ENCODE measurements at places on chromosomes 3 and 15.
A peak's percentile ranks its signal among the peaks of the same experiment; 100 is the strongest.

DNA sequence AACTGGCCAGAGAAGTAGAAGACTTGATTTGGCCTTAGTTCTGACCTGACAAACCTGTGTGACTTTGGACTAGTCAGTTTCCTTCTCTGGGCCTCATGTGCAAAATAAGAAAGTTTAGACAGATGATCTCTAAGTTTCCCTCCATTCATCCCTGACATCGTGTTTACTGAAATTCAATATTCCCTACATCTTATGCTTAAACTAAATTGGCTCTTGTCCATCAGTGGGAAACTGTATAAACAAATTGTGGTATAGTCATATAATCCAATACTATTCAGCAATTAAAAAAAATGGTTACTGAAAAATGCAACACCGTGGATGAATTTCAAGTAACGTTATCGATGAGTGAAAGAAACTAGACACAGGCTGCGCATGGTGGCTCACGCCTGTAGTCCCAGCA, 64.4 kb upstream of the HRH1 start:
- no peak for DNase-seq

- DNase-seq = no peak
Measured at GRCh38 chr3:65748326-65748725, 290.4 kb downstream of the MAGI1 start.

- no peak for DNase-seq
Measured at GRCh38 chr3:36060950-36061349, 319.4 kb upstream of the STAC start.

DNA sequence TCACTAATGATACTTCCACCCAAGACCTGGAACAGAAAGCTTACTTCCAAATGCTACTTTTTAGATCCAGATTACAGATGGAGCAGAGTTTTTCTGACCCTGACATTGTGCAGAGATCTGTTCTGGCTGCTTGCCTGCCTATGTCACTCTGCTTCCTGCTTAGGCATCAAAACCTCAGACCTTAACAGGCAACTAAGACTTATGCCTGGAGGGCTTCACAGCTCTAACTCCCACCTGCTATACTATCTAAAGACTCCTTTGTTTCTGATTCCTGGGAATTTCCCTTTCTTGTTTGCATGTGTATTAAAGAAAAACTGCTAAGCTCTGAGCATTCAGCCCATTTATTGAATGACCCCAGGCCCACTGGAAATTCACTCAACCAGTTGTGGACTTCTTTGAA, 157.4 kb upstream of the NPHP3 start:
- no peak for DNase-seq

GRCh38 chr15:87215100-87215499, 1041.4 kb downstream of the NTRK3 start:
- DNase-seq = no peak

DNA sequence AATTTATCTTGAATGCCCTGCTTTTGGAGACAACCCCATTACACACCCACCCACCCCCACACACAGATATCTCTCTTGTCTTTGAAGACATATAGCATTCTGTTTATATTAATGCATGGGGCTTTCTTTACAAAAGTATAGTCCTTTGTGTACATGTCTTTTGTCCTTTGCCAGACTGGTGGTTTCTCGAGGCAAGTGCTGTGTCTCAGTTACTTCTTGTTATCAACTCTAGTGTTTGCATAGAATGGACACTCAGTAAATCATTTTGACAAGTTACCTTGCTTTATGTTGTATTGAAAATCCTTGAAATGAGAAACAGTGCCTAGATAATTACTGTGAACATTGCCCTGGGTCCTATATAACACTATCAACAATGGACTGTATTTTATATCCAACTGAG, 33.9 kb downstream of the KBTBD8 start:
- DNase-seq = no peak

DNA sequence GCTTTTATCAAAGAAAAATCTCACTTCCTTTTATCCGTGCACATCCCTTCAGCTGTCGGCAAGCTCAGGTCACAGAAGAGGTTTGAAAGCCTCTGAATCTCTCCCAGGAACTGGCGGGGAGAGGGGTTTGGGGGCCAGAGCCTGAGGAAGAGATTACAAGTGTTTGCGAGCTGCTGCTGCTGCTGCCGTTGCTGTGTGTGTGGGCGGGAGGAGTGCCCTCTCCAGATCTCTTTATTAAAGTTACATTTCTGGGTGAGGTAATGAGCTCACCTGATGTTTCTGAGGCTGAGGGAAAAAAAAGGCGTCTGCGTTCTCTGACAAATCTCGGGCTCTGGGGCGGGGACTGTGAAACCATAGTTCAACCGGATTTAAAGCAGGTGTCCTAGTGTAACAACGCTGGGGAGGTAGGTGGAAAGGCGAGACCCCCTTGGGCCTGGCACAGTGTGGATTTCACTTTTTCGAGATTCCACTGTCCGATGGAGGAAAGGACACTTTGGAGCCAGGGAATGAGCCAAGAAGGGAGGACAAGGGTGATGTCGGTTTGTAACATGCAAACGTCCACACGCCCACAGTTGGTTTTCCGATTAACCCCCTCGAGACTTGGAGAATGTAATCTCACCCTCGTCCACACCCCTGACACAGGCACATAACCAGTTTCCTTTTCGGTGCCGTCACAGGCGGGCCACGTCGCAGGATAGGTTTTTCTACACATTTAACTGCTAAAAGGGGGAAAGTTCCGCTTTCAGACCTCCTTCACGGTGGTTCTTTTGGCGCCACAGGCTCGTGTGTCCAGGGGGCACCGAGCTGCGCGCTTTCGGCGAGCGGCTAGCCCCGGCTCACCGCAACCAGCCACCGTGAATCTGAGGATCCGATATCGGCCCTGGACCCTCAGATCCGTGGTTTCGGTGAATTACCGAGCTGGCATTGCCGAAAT, 2.1 kb downstream of the ALCAM start:
- DNase-seq = no peak

DNA sequence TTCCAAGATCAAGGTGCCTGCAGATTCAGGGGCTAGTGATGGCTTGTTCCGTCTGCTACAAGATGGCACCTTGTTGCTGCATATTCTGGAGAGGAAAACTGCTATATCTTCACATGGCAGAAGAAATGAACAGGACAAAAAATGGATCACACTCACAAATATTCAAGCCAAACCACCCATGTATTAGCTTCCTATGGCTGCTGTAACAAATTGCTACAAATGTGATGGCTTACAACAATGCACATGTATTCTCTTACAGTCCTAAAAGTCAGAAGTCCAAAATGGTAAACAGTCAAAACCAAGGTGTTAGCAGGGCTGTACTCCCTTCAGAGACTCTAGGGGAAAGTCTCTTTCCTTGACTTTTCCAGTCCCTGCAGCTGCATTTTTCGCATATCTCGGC, 55.8 kb downstream of the TRIM42 start:
- no peak for DNase-seq

DNA sequence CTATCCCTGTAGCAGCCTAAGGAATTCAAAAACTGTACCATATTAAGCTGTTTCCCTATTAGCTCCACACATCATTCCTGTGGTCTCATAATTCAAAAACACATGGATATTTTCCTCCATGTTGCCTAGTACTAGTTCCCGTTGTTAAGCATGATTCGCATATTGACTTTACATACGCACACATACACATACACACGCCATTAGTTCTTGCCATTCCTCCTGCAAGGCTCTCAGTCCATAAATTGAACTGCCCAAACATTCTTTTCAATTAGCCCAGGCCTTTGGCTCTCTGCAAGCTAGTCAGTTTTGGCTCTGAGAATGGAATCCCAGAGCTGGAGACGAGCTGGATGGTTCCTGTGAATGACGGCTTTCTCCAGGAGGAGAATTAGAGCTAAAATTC, 57.2 kb upstream of the RAD18 start:
- no peak for DNase-seq

GRCh38 chr15:42453826-42454225, 37.1 kb downstream of the ZNF106 start:
- no peak for DNase-seq

- no peak for DNase-seq
Measured at GRCh38 chr3:74906181-74906580, 291.7 kb upstream of the CNTN3 start.

- DNase-seq = no peak
Measured at GRCh38 chr15:96583671-96584070, 253.2 kb downstream of the NR2F2 start.

DNA sequence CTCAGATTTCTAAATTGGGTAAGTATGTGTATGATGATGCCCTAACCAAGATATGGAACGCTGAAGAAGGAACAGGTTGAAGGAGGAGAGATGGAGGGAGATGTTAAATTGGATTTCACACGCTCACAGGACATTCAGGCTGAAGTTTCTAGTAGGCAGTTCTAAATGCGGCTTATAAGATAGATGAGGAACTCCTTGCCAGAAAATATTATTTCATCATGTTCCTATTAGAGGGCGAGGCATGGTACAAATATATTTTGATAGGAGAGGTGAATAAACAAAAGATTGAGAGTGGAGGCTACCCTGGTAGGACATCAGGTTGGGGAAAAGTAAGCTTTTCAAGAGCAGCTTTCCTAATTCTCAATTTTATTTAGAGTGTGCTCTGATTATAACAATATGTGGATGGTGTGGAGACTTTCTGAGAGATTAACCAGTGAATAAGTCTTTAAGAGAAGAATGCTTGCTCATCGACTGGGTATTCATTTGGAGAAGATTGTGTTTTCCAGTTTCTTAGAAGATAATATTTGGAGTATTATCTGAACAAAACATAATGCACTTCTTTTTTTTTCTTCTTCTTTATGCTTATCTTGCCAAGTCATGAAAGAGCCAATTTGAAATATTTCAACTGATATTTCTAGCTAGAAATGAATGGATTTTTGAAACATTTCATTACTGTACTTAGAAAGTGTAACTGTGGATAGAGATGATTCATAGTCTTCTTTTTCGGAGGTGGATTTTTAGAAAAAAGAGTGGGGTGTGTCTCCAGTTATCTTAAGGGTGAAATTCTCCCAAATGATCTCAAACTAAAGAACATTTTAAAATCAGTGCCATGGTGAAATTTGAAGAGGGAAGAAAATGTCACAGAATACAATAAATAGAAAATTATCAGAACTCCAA, 88.5 kb downstream of the B3GALNT1 start:
- DNase-seq = no peak

DNA sequence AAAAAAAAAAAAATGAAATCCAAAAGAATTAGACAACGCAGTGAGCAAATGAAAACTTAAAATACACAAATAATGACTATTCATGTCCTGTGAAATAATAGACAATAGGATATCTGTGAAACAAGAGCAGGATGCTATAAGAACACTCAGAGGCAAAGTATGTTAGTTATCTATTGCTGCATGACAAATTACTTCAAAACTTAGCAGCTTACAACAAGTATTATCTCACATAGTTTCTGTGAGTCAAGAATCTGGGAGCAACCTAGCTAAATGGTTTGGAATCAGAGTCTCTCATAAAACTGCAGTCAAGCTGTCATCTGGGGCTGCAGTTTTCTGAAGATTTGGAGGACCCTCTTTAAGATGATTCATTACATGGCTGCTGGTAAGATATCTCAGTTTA, 36.5 kb upstream of the ZMAT3 start:
- DNase-seq = peak; percentile 65

- DNase-seq = no peak
Measured at GRCh38 chr3:53354945-53355498, 7.7 kb upstream of the DCP1A start.

GRCh38 chr3:107429320-107430181, 52.3 kb downstream of the CCDC54 start:
- peak; percentile 25 for DNase-seq

DNA sequence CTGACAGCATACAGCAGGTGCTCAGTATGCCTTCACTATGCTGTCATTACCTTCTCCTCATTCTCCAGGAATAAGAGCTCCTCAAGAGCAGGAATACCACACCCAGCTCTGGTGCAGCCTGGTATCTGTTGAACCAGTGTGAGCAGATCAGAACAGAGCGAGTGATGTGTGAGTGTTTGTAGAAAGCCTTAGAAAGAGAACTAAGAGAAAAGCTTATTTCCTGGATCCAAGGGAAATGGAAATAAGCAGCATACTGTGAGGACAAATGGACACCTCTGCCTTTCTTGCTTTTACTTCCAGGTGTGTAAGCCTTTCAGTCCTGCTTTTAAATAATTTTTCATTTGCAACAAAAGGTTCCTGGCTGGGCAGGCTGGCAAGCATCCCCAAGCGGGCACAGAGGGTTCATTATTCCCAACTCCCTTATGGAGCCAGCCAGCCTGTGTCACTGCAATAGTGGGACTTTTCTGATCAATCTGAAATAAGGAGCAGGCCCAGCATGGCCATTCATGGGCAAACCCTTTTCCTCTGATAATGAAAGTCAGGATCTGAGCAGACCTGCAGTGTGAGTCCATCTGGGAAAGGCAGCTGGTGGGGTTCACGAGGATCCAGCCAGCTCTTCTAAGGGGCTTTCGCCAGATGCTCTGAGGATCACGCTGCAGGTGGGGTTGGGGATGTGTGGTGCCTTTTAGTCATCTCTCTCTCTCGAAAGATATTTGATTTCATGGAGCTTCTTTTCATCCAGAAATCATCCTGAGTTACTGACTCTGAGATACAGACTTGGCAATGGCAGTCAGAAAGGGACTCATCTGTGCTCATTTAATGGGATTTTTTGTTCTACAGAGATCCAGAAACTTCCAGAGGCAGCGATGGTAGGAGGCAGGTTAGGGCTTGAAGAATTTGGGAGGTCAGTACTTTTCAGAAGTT, 594.9 kb upstream of the CFAP20DC start:
- DNase-seq = no peak

GRCh38 chr15:66145726-66146182, 107.8 kb downstream of the MEGF11 start:
- no peak for DNase-seq

GRCh38 chr3:124362455-124362854, 367.8 kb upstream of the UMPS start:
- no peak for DNase-seq

DNA sequence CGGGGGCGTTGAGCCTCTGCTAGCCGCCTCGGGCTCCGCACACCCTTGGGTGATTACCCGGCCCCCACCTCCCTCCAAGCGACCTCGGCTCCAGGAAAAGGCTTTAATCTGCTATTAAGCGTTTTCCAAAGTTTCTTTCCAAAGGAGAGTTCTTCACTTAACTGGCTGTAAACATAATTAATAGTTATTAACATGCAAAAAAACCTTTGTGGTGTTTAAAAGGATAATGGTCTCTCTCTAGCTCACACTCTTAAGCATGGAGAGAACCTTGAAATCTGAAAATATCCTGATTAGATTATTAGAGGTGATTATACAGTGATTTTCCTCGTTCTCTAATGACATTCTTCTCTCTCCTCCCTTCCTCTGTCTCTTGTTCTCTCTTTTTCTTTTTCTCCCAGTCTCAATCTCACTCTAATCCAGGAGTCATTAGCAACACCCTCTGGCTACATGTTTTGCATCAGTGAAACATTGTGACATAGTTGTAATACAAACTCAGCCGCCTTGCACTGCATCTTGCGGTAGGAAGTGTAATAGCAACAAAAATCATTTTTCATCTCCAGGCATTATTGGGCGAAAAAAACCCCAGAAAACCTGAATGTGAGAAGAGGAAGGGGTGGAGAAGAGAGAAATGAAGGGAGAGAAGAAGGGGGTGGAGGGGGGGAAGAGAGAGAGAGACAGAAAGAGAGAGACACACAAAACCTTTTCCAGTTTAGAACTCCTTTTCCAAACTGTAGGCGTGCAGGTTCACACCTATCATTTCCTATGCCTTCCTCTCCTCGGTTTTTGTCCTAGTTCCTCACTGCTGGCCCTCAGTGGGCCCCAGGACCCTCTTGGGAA, 24.4 kb downstream of the NR2F2 start:
- no peak for DNase-seq

All from HS-5 (cell line).